Muscle of back (tissue), 13 donors: ENCODE measurements at places on chromosomes 5 and 9.

DNA sequence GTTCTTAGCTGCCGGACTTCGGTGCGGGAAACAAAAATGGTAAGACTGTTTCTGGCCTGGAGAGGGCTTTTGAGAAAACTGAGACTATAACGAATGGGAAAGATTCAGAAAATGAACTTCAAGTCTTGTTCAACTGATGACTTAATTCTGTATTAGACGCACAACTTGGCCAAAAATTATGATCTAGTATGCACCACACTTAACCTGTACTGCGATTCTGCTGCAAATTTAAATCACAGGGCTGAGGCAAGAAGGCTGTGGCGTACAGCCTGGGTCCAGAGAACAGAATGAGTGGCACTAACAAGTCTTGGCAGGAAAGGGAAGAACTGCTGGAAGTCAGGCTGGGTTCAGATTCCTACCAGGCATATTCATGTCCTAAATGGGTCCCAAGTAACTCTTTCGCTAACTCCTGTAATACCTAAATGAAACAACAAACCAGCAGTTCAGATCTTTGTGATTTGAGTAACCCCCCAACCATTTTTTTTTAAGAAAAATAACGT lies 781 bp upstream of the COL23A1 start:
- DNase-seq: no peak

DNA sequence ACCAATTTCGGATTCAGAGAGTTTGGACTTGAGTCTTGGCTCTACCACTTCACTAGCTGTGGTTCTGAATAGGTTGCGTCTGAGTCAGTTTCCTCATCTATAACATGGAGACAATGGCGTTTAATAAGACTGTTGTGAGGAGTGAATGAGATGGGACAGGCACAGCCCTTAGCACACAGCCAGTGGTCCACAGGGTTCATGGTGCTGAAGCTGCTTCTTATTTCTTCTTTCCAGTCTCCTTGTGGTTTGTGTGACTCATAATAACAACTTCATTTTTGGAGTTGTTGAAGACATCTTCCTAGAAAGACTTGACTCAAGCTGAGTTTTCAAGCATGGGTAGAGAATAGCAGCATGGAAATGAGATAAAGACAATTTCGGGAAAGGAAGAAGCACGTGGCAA lies 172.6 kb upstream of the PPP2R2B start:
- DNase-seq: no peak

DNA sequence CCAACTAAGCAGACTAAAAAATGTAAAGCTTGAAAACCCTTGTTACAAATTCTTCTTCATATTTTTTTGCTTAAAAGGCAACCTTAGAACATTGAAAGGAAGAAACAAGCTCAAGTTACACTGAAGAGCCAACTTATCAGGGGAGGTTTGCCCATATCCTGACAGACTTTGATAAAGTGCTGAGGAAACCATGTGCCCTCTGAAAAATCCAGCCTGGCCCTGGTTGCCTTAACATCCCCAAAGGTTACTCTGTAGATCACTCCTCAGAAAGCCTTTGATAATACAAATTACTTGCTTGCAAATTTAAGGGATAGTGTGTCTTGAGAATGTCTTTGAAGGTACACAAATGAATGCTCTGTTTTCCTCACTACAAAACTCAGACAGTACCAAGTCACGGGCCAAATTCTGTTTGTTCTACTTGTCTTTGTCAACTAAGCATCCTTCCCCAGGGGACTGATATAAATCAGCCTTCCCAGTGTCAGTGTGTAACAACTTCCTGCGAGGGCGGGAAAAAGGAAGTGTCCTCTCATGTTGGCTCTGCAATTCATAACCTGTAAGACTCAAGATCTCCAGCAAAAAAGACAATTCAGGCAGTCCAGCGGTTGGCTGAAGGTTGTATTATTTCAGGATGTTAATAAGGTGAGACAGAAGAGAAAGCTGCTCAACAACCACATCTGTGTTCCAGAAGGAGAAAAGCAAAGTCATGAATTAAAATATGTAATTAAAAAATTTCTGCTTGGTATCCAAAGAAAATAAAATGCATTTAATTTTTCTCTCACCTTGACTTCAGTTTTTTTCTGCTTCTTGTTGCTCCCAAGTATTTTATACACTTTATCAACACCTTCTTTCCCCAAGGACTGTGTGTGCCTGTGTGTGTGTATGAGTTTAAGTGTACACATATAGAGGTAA lies 199.9 kb downstream of the PIK3R1 start:
- no peak for DNase-seq

- DNase-seq: no peak
Measured at GRCh38 chr9:129613520-129614175, 7.3 kb downstream of the C9orf50 start.

- DNase-seq: no peak
Measured at GRCh38 chr9:20152151-20152725, 363.4 kb upstream of the SLC24A2 start.

- no peak for DNase-seq
Measured at GRCh38 chr5:125470280-125470902, 724.0 kb upstream of the ZNF608 start.

DNA sequence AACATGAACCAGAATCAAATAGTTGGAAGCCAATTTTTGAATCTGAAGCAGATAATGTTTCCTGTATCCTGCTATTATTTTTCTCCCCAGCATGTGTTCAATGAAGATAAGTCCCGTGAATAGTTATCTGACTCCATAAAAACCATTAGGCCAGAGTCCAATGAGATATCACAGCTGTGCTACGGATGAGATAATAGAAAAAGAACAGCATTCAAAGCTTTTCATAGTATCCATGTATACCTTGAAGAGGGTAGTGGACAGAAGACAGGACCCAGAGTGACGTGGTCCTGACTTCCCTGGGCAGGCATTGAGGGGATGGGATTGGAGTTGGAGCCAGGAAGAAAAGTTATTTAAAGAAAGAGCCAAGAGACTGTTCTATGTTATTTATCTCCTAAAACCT lies 50.7 kb upstream of the C6 start:
- DNase-seq: no peak
